Activated naive CD8-positive, alpha-beta T cell treated with anti-CD3 and anti-CD28 coated beads, Interleukin-2, amount 10 ng/mL, durations not matched to agents 7 days and 5 days (primary cell): ENCODE measurements at places on chromosomes 3 and 15. TPM values are rescaled to one million over a fixed set of nuclear protein-coding genes. Genes with fewer than 3 reads are reported as not detected.

DNA sequence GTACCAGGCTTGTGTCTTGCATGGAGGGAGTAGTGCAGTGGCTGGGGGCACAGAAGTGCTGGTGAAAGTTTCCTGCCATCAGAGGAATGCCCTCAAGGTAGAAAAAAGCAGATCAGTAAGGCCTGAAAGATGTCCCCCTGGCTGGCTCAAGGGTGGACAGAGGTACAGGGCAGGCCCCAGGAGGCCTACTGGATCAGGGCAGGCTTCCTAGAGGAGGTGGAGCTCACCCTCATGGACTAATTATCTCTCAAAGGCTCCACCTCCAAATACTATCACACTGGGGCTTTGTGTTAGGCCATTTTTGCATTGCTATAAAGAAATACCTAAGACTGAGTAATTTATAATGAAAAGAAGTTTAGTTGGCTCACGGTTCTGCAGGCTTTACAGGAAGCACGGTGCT, 7.8 kb downstream of the SPSB4 start:
- peaks cover 29% of the 10 kb centered on the region for H3K27me3 ChIP-seq
- no peak overlapping the region for H3K27ac ChIP-seq
- peaks cover 7% of the 10 kb centered on the region for H3K4me1 ChIP-seq
- no peak overlapping the region for H3K4me3 ChIP-seq
- no peaks in the 10 kb centered on the region for H3K36me3 ChIP-seq

- peaks cover 61% of the 10 kb centered on the region for H3K4me1 ChIP-seq
- H3K27me3 ChIP-seq: no peaks in the 10 kb centered on the region
- peak; percentile 59 for DNase-seq
- peak overlapping the region; percentile 44 for H3K4me3 ChIP-seq
These were observed 244.1 kb downstream of the SLCO3A1 start for GRCh38 chr15:92097474-92098178.

FAM219B gene
- total RNA-seq: 113 TPM

GABRR3 gene
- not detected for total RNA-seq

HAUS2 gene
- 30.2 TPM for total RNA-seq

DNA sequence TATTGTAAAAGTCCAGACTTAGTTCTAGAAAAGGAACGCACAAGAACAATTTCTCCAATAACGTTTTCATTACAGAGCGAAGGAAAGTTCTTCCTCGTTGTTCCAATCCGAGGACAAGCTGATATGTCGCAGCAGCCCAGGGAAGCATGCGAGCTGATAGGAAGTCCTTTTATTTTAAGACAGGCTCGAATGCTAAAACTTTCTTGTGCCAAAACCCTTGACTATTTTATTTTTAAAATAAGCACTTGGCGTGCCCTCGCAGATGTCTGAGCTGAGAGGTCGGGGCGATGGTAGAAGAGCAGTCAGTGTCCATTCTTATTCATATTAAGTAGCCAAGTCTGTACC, 433 bp upstream of the MITF start:
- peaks cover 6% of the 10 kb centered on the region for H3K4me1 ChIP-seq
- H3K36me3 ChIP-seq: no peaks in the 10 kb centered on the region
- no peak overlapping the region for H3K27ac ChIP-seq
- peaks cover 57% of the 10 kb centered on the region for H3K27me3 ChIP-seq

GP9 gene
- total RNA-seq: not detected

GRCh38 chr15:56241374-56242105, 2.1 kb downstream of the RFX7 start:
- H3K4me1 ChIP-seq: peaks cover 38% of the 10 kb centered on the region
- DNase-seq: no peak
- peak overlapping the region; percentile 98 for H3K4me3 ChIP-seq
- H3K27me3 ChIP-seq: no peaks in the 10 kb centered on the region
- peak overlapping the region; percentile 63 for H3K27ac ChIP-seq
- peaks cover 20% of the 10 kb centered on the region for H3K36me3 ChIP-seq

DNA sequence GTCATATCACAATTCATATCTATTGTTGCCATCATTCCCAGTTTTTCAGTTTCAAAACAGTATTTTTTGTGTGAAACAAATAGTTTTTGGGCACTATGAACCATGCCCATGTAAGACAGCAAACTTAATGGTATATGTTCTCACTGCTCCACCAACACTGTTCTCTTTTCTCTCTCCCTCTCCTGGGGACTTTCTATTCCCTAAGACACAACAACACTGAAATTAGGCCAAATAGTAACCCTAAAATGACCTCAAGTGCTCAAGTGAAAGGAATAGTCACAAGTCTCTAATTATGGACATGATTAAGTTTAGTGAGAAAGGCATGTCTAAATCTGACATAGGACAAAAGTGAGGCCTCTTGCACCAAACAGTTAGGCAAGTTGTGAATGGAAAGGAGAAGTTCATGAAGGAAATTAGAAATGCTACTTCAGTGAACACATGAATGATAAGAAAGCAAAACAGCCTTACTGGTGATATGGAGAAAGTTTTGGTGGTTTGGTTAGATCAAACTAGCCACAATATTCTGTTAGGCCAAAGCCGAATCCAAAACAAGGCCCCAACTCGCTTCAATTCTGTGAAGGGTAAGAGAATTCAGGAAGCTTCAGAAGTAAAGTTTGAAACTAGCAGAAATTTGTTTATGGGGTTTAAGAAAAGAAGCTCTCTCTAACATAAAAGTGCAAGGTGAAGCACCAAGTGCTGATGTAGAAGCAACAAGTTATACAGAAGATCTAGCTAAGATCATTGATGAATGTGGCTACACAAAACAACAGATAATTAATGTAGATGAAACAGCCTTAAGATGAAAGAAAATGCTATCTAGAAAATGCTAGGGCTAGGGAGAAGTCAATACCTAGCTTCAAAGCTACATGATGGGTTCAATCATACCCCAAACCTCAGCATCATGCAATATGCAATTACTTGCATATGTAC, 104.2 kb downstream of the CBLB start:
- no peaks in the 10 kb centered on the region for H3K27me3 ChIP-seq
- H3K36me3 ChIP-seq: peaks cover 62% of the 10 kb centered on the region
- DNase-seq: no peak
- H3K27ac ChIP-seq: peak overlapping the region; percentile 89
